ENCODE measurements at places on chromosomes 7 and 10.
A peak's percentile ranks its signal among the peaks of the same experiment; 100 is the strongest.

DNA sequence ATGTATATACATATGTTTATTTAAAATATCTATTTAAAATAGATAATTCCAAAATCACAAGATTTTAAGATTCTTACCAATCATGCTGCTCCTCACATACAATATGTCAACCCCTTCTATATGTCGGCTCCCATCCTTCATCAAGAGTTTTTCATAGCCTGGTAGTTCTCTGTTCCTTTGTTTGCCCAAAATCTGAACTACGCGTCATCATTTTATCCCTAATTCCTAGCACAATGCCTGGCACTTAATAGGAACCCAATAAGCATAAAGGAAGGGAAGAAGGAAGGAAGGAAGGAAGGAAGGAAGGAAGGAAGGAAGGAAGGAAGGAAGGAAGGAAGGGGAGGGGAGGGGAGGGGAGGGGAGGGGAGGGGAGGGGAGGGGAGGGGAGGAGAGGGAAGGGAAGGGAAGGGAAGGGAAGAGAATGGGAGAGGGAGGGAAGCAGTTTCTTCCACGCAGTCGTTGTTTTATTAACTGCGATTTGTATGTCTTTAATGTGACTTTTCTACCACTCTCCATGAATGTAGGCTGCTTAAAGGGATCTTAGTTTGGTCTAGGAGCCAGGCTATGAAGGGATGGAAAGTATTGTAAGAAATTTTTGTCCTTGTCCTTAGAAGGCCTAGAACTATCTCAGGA is 83.3 kb upstream of the PCGF5 start:
- DNase-seq = no peak

DNA sequence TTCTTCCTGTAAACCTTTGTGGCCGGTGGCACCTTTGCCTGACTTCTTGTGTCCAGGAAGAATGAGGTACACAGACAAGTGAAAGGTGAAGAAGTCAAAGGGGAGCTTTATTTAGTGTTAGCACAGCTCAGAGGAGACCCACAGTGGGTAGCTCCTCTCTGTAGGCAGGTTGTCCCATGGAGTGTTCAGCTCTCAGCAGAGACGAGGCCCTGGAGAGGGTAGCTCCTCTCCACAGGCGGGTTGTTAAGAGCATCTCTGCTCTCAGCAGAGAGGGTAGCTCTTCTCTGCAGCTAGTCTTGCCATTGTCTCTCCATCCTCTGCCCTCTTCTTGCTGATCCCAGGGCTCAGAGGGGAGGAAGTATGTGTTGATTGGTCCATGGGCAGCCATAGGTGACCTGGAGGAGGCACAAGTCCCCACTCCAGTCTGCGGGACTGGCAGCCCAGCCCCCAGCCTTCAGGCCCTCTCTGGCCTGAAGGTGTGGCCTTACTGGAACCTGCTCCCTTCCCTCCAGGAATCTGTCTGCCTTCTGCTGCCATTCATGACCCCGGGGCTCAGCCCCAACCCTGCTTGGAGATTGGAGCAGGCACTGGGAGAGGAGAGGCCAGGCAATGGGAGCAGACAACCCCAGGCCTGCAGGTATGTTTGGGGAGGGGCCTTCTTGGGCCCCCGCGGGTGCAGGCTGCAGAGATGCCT is 24.5 kb downstream of the HHEX start:
- DNase-seq = no peak

GRCh38 chr10:123478116-123478515 is 188.0 kb upstream of the GPR26 start:
- no peak for DNase-seq

GRCh38 chr7:55325371-55325792 is 39.8 kb upstream of the LANCL2 start:
- no peak for DNase-seq

DNA sequence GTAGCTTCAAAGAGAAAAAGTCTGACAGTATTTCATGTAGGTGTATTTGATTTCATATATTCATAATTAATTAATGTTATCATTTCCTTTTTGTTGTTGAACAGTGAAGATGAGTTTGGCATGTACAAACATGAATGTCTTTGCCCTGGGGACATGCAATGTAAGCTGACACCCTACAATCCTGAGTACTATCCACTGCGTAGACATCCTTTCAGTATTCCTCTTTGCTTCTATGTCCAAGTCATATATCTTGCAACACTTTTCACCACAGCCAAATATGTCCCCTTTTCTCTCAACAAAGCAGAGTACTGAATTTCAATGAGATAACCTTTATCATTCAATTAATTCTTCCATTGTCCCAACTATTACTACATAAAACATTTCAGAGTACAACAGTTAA is 93.6 kb downstream of the GPR37 start:
- no peak for DNase-seq

GRCh38 chr7:77459311-77459726 is 43.2 kb upstream of the GSAP start:
- DNase-seq = no peak

- DNase-seq = no peak
These were observed 61.0 kb downstream of the MET start for GRCh38 chr7:116732788-116733694.

DNA sequence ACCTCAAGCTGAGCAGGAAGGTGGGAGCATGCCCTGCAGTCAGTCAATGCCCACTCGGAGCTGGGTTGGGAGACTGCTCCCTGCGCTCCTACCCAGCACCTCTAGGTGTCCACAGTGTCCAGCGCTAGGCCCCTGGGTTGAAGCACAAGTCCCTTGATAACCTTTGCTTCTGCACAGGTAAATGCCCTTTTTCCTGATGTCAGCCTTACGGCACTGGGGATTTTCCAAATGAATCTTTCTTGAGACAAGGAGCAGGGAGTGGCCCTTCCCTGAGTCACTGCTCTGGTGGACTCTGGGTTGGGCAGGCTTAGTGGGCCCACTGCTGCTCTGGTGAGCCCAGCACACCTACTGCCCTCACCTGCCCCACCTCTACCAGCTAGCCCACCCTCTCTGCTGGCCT is 61.9 kb upstream of the OPN4 start:
- DNase-seq = no peak

DNA sequence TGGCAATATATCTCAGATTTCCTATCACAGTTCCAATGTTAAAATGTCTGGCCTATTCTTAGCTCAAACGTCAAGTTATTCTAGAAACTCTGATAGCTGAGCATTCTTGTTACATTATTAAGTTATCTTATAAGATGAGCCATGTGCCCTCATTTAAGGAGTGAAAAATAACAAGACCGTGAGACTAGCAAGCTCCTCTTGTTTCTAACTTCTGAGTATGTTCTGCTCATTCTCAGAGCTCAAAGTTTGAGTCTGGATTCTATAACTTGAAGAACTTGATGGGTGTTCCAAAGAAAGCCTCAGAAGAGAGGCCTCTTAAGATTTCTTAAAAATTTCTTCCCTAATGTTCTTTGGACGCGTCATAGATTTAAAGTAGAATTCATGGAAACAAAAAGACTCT is 215.2 kb downstream of the HTR7 start:
- no peak for DNase-seq

DNA sequence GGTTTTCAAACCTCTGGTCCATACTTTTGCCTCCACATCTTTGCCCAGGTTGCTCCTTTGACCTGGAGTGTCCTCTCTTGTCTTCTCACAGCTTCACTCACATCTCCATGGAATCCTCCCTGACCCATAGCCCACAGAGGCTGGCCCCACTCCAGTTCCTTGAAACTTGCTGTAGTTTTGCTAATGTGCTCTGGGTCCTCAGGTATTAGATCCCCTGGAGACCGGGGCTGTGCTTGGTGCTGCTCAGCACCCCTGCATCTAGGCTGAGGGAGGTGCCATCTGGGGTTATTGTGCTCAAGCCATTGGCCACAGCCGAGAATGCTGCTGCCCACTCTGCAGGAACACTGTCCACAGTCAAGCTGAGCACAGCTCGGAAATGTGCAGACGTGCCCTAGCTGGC is 16.5 kb downstream of the KNDC1 start:
- no peak for DNase-seq

DNA sequence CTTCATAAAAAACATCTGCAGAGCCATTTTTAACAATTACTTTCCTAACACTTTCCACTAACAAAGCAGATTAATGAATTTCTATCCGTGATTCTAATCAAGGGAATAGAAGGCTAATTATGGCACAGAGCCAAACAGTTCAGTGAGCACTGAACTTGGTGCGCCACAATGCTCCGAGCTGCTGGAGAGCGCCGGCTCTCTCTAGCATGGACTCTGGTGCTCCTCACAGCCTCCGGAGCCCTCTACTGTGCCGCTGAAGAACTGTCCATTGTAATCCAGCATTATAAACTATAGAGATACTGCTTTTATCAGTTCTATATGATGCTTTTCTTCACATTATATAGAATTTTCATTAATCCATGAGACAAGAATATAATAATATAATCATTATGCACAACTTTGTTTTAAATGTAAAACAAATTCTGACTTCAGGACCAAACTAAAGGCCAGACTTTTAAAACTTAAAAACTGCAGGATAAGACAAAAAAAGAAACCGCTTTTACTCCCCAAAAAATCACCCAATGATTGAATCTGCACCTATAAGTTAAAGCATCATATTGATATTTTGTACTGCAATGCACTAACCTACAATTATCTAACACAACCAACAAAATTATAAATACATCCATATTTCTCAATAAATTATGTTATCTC is 123.6 kb downstream of the RNF32 start:
- DNase-seq = peak; percentile 9

DNA sequence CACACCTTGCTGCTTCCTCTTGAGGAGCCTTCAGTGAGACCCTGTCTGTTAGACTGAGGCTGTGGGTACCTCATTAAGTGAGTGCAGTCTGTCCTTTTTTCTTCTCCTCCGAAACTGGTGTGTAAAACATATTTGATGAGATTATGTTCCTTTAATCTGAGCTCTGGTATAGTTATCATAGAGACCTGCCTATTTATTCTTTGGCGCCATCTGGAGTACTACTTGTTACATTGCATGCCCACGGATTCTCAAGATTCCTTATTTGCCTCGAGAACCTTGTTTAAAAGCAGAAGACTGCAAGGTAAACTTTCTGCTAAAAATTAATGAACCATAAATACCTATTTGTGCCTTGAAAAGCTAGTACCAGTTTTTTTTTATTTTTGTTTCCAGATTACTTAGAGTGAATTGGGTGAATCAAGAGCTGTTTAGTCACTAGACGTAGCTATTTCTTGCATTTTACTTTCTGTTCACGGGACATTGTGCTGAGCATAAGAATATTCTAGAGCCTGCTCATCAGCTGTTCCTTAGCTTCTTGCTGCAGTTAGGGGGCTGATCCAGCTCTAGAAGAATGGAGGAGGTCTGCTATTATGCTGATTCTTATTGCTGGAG is 16.9 kb upstream of the STMP1 start:
- DNase-seq = no peak

DNA sequence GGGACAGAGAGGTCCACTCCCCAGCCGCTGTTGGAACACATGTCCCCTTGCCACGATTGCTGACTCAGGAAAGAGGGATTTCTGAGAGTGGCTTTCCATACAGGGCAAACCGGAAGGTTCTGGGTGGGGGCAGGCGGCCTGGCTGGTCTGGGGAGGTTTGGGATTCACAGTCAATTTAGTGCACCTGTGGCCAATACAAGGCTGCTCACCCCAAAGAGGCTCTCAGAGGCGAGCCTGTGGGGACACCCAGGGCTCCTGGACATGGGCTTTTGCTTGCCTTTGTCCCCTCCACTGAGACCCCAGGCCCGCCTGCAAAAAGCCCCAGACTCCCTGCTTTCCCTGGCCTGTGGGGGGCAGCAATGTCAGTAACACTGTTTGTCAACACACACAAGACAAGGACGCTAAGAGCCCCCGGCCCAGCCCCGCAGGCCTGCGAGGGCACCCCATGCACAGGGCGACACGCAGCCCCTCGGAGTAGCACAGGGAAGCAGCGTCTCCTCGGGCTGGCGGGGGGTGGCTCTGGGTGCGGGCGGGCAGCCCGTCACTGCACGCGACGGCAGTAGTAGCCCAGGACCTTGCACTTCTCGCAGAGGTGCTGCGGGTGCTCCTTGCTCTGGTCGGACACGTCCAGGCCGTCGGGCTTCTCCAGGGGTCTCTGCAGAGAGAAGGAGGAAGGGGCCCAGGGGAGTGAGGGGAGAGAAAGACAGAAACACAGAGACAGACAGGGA is 38.7 kb downstream of the PPIF start:
- no peak for DNase-seq

GRCh38 chr10:22531441-22531840 is 182.9 kb downstream of the PIP4K2A start:
- no peak for DNase-seq

- no peak for DNase-seq
These were observed 259.6 kb downstream of the RPS24 start for GRCh38 chr10:78292982-78293865.

DNA sequence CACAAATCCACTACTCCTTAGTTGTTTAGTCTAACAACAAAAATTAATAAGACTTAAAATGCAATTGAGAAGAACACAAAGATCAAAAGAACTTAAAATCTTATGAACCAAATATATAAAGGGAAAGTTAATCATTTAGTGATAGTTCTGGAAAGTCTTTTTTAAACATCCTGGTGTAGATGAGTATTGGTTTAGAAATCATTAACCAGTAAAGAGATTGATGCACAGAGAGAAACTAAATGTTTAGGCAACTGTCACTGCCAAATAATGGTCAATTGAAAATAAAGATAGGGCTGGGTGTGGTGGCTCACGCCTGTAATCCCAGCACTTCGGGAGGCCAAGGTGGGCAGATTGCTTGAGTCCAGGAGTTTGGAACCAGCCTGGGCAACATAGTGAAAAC is 44.9 kb downstream of the SP8 start:
- DNase-seq = no peak

DNA sequence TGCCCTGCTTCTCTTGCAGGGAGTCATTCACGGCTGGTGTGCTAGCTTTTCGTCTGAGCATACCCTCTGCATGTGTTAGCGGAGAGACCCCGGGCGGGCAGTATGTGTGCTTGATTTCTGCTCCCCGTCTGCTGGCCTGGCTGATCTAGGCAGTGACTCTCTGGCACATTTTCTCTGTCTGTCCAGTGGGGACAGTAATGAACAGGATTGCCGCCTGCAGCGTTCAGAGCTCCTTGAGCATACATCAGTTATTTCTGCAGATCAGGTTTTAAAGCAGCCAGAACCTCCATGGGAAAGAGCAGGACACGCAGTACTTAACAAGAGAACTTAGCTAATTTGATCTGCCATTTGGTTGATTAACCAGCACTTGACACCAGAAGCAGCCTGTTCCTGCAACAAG is 242.5 kb downstream of the CELF2 start:
- no peak for DNase-seq

GRCh38 chr7:74371381-74372341 is 82.0 kb upstream of the GTF2IRD1 start:
- DNase-seq = peak; percentile 34

GRCh38 chr7:44573464-44574286 is at the start of gene DDX56:
TSS of gene DDX56 (minus strand) at chr7:44573908. CDS start at chr7:44573895, 13 bp downstream.
- DNase-seq = peak; percentile 87

- DNase-seq = no peak
These were observed 25.5 kb downstream of the SHOC2 start for GRCh38 chr10:110944792-110945396.

DNA sequence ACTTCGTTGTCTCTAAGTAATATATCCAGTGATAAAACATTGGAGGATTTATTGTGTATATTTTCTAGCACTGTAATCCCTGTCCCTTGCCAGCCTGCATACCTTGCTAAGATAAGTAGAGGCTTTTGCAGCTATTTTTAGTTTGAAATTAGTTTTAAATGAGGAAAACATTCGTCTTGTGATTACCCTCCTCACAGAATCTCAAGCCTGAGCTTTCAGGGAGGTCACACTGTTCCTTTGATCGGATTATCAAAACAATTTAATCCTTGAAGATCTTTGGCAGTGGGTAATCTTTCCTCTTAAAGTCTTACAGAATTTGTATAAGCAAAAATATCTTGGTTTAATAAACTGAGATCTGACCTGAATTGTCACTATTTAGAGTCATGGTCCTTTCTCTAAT is 897.0 kb upstream of the CELF2 start:
- no peak for DNase-seq

All from thymus (tissue), 14 donors.